ENCODE measurements at places on chromosomes 12 and 14.

- no peak for DNase-seq
These were observed 13.2 kb upstream of the EDDM3A start for GRCh38 chr14:20732477-20732876.

DNA sequence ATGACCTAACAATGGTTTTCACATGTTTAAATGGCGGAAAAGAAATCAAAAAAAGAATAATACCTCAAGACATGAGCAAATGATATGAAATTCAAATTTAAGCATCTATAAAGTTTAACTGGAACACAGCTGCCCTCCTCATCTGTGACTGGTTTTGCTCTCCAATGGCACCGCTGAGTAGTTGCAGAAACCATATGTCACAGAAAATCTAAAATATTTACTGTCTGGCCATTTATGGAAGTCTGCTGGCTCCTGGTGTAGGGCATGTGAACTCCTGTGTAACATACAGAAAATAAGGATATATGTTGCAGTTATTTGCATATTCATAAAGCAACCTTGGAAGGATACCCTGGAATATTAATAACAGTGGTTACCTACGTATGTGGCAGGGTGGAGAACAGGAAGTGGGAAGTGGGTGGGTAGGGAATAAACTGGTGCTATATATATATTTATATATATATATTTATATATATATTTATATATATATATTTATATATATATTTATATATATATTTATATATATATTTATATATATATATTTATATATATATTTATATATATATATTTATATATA, 48.4 kb downstream of the LTBP2 start:
- DNase-seq: no peak

GRCh38 chr14:21454843-21455544, 929 bp downstream of the CHD8 start:
- no peak for DNase-seq

DNA sequence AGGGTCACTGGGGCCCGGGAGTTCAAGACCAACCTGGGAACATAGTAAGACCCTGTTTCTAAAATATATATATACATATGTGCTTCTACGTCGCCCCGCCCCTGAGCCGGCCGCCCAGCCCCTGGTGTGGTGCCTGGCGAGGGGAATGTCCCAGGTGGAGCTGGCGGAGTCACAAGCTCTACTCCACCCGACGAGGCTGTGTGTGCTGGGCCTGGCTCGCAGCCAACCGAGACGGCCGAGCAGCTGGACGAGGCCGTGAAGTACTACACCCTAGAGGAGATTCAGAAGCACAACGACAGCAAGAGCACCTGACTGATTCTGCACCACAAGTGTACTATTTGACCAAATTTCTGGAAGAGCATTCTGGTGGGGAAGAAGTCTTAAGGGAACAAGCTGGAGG, 22.1 kb upstream of the ITPK1 start:
- DNase-seq: no peak

DNA sequence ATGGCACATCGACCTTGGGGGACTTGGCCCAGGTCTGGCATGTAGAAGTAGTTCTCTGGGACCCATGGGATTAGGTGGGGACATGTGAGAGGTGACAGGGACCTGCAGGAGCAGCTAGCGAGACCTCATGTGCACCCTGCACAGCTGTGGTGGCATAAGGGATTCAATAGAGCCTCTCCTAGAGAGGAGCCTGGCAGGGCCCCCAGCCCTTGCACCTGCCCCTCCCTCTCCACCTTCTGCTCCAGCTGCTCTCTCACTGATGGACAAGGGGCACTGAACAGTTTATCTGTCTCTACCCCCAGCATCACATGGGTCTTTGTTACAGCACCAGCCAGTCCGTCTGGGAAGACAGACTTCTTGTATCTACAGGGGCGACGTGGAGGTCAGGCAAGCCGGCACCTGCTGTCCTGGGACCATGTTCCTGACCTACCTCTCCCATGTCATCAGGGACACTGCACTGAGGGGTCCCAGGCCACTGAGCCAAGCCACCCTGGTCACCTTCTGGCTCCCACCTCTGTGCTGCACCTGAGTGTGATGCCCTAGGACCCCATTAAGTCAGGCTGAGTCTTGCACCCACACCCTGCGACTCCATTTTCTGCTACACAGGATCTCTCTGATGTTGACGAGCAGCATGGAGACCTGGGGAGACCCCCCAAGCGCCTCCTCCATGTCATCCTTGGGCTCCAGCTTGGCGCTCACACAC, 32.6 kb downstream of the DDX11 start:
- no peak for DNase-seq

GRCh38 chr14:33979613-33980276, 28.9 kb upstream of the EGLN3 start:
- DNase-seq: peak; percentile 15

DNA sequence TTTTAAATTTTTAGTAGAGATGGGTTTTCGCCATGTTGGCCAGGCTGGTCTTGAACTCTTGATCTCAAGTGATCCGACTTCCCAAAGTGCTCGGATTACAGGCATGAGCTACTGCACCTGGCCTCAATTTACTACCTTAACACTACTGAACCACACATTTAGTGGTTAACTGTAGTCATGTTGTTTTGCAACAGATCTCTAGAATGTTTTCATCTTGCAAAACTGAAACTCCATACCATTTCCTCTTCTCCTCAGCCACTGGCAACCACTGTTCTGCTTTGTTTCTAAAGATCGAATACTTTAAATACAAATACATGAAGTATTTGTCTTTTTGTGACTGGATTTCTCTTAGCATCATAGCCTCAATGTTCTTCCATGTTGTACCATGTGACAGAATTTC, 15.4 kb upstream of the SMCO2 start:
- no peak for DNase-seq

GRCh38 chr12:2688381-2688931, 106.3 kb upstream of the FKBP4 start:
- DNase-seq: no peak

DNA sequence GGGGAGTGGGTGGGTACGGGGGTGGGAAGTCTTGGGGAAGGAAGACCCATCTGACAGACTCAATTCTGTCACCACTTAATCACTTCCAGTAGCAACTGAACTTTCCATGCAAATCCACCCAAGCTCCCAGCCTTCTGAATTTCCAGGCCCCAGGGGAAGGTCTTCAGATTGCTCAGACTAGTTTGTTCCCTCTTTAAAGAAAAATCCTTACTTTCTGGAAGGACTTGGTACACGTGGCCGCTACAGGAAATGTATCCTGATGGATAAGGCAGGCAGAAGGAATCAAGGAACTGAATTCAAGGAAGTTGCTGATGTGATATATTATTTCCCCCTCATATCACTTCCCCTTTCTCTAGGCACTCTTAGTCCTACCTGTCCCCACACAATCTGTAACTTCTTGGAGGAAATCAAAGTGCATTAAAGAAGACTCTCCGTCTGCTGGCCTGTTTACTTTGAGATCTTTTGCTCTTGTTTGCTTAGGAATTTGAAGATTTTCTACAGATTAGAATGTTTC, 6.4 kb downstream of the NFKBIA start:
- no peak for DNase-seq

GRCh38 chr14:103500148-103500990, 22.3 kb downstream of the CKB start:
- peak; percentile 92 for DNase-seq

DNA sequence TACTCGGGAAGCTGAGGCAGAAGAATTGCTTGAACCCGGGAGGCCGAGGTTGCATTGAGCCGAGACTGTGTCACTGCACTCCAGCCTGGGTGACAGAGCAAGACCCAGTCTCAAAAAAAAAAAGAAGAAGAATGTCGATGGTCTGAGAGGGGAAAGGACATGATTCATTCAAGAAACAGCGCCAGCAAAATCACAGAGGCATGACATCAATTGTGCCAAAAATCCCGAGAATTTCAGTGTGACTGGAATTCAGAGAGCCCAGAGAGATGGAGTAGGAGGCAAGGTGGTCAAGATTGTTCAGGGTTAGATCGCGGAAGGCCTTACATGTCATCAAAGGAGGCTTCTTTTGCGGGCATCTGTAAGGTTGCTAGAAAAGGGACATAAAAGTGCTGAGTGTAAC, 483.3 kb downstream of the VRK1 start:
- no peak for DNase-seq

DNA sequence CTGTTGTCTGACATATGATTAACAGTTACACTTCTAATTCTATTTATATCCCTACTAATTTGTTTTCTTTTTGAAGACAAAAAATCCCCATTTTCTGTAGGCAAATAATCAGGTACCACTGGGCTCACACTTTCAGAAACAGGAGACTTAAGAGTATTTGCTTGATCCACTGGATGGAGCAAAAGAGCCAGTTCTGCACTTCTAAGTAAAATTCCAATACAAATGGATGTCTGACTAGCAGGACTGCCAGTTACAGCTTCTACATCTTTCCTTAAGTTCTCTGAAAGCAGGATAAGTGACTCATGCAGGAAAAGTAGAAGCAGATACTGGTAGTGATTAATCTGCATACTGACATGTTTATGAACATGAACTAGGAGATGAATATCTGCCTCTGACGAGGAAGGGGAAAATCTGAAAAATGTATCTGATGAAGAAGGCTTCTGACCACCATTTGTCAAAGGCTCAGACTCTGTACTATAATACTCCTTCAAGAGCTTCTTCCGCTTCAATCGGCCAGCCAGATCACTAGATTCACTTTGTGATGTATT, 73.8 kb upstream of the ANKS1B start:
- no peak for DNase-seq

DNA sequence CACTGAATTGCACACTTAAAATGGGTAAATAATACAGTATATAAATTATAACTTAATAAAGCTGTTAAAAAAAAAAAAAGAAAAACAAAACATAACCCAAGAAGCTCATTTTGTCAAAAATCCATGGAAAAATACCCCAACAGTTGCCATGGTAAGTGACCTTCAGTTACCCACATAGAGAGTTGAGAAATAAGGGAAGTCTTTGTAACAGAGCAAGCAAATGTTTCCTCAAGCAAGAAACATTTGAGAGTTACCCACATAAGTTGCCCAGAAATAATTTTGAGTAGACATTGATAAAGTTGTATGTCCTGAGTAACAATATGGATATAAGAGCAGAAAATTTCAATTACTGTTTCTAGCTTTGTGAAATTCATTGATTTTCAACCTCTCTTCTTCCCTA, 227.4 kb downstream of the CCDC59 start:
- no peak for DNase-seq

GRCh38 chr12:57000393-57000792, 6.0 kb downstream of the ZBTB39 start:
- no peak for DNase-seq

DNA sequence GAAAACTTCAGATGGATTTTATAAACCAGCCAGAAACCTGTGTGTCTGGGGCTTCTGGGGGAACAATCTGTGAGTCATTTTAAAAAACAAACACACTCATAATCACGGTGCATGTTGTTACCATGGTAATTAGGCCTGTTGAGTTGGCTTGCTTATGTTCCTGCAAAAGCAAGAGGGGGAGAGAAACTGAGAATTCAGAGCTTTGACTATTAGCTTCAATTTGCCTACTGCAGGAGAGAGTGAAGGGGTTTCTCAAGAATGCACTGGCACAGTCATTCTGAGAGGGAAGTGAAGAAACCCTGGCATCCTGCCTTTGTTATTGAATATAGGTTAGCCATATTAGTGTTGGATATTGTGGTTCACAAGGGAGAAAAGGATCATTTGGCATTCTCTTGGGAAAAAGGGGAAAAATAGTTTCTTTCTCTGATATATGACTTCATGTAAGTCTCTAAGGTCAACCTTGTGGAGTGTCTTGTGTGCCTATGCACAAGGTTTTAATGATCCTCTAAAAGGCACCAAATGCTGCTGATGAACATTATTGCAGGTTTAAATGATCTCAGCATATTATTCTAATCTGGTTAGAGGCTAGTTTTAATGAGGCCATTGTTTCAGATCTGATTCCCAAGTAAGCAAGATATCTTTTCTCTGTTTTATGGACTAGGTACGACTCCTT, 12.9 kb downstream of the GNG2 start:
- no peak for DNase-seq

DNA sequence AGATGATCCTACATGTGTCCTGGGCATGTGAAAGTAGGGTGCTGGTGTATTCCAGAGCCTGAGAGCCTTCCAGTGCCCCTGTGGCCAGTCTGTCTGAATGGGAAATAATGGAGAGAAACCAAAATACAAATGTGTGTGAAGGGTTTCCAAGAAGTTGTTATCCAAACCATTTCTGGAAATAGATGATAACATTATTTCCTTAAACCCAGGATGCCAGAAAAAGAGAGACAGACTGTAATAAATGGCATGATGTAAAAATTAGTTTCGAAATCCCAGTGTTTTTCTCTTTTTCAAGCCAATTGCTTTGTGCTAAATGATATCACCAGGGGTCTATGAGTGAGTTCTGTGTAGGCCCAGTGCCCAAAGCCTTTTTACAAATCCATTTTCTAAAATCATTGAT, 175.3 kb downstream of the PHLDA1 start:
- DNase-seq: no peak

DNA sequence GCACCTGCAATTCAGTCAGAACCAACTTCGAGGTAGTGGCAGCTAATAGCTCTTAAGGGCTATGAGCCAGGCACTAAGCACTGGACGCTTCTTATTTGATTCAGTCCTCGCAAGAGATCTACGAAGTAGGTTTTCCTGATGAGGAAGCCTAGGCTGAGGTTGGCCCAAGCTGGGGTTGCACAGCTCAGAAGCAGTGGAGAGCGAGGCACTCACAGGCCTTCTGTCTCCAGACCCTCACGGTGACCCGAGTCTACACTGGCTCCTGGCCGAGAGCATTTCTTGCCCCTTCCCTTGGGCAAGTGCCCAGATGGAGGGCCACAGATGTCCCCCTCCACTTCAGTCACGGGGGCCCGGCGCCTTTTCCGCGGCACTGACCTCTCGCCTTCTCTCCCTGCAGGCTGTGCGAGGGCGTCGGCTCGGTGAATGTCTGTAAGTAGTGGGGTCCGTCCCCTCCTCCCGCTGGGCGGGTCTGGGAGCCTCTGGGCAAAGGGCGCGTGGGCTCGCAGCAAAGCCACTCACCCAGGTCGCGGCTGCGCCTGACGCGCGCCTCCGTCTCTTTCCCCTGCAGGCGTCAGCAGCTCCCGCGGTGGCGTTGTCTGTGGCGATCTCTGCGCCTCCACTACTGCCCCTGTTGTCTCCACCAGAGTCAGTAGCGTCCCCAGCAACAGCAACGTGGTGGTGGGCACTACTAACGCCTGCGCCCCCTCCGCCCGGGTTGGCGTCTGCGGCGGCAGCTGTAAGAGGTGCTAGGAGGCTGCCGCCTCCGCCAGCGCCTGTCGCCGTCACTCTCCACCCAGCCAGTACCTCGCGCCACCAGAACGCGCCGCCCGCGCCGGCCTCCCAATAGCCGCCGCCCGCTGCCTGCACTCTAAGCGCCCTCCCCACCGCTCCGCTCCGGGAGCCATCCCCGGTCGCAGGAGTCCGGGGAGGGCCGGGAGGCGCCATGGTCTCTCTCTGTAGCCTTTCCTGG, 13.1 kb downstream of the KRT83 start:
- peak; percentile 87 for DNase-seq

- DNase-seq: no peak
These were observed 62.0 kb downstream of the SLC25A47 start for GRCh38 chr14:100384819-100385813.

GRCh38 chr12:9756706-9757105, 4.0 kb downstream of the CD69 start:
- no peak for DNase-seq

DNA sequence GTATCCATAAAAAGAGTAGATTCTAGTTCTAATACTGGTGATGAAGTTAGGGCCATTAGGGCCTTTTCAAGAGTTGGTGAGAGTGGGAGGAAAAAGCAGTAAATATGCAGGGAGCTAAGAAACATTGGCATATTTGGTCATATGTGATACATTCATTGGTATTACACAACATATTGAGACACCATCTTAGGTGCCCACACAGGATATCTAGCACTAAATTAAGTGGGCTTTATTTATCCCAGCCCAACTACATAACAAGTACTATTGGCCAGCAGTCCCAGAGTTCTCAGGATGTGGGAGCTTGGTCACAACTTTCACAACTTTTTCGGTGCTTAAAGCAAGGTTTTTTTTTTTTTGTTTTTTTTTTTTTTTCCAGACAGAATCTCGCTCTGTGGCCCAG, 2.0 kb upstream of the ING4 start:
- DNase-seq: no peak

Measured in nephron progenitor cell (in vitro differentiated cells).